H4 (cell line): ENCODE measurements at places on chromosomes 5 and 9. TPM values are rescaled to one million over a fixed set of nuclear protein-coding genes. Genes with fewer than 3 reads are reported as not detected.

NSD1 gene
- total RNA-seq = 27.6 and 30.3 TPM in 2 replicates

SHLD3 gene
- 3.6 and 5.7 TPM in 2 replicates for total RNA-seq

HRCT1 gene
- total RNA-seq = 0.41 TPM in 1 of 2 replicates, not detected in the other

CARTPT gene
- not detected in 2 replicates for total RNA-seq

KCNIP1 gene
- not detected in 2 replicates for total RNA-seq

BRIX1 gene
- total RNA-seq = 90.8 and 101 TPM in 2 replicates

LRRC19 gene
- not detected in 2 replicates for total RNA-seq

CDH9 gene
- not detected in 2 replicates for total RNA-seq

ANGPTL2 gene
- total RNA-seq = 8.8 and 13.9 TPM in 2 replicates

TRPM6 gene
- total RNA-seq = 0.12 and 0.29 TPM in 2 replicates

FAM219A gene
- total RNA-seq = 13.6 and 17.9 TPM in 2 replicates

CTXN3 gene
- not detected in 2 replicates for total RNA-seq

NMUR2 gene
- not detected in 2 replicates for total RNA-seq

SETX gene
- 13.4 and 16.7 TPM in 2 replicates for total RNA-seq

THG1L gene
- total RNA-seq = 22.6 and 27.1 TPM in 2 replicates

OR1B1 gene
- total RNA-seq = not detected in 2 replicates

SMIM33 gene
- total RNA-seq = not detected in 2 replicates

ORM2 gene
- 0.19 TPM in 1 of 2 replicates, not detected in the other for total RNA-seq

BAAT gene
- not detected in 2 replicates for total RNA-seq

IFNK gene
- total RNA-seq = not detected in 2 replicates

FLT4 gene
- total RNA-seq = 0.04 TPM in 1 of 2 replicates, not detected in the other

GARIN3 gene
- not detected in 2 replicates for total RNA-seq

CCDC152 gene
- total RNA-seq = 0.19 and 0.94 TPM in 2 replicates

HTR1A gene
- total RNA-seq = not detected in 2 replicates

SNCAIP gene
- 0.91 and 1.7 TPM in 2 replicates for total RNA-seq

ZNF189 gene
- total RNA-seq = 10.0 and 13.6 TPM in 2 replicates

PCDH1 gene
- total RNA-seq = 1.2 and 6.6 TPM in 2 replicates

ITK gene
- 0.02 TPM in 1 of 2 replicates, not detected in the other for total RNA-seq

CDX1 gene
- total RNA-seq = not detected in 2 replicates

HMMR gene
- 45.7 and 47.1 TPM in 2 replicates for total RNA-seq

CER1 gene
- not detected in 2 replicates for total RNA-seq

OTULINL gene
- total RNA-seq = 1.1 and 1.2 TPM in 2 replicates

LRRTM2 gene
- 1.2 and 3.4 TPM in 2 replicates for total RNA-seq

OR4F3 gene
- not detected in 2 replicates for total RNA-seq

ARL10 gene
- 0.02 TPM in 1 of 2 replicates, not detected in the other for total RNA-seq

FOXD4L4 gene
- total RNA-seq = not detected in 2 replicates

GPBP1 gene
- 31.6 and 39.4 TPM in 2 replicates for total RNA-seq

PCDHB11 gene
- total RNA-seq = 4.5 and 5.6 TPM in 2 replicates

SLC27A6 gene
- 0.37 and 0.45 TPM in 2 replicates for total RNA-seq

ECM2 gene
- 2.0 and 5.2 TPM in 2 replicates for total RNA-seq

PRLR gene
- total RNA-seq = 0.12 and 1.1 TPM in 2 replicates

RNF180 gene
- total RNA-seq = 6.3 and 6.6 TPM in 2 replicates

SLC23A1 gene
- not detected in 2 replicates for total RNA-seq

SPARC gene
- total RNA-seq = 319 and 472 TPM in 2 replicates

ADAMTS2 gene
- total RNA-seq = 0.21 and 1.2 TPM in 2 replicates

HRH2 gene
- 0.18 and 0.54 TPM in 2 replicates for total RNA-seq

PCDHA1 gene
- total RNA-seq = 0.45 and 0.56 TPM in 2 replicates

IL5 gene
- not detected in 2 replicates for total RNA-seq

SV2C gene
- total RNA-seq = 0.04 TPM in 1 of 2 replicates, not detected in the other

GPR21 gene
- total RNA-seq = not detected in 2 replicates

LAMC3 gene
- 0.49 and 0.60 TPM in 2 replicates for total RNA-seq

NR2F1 gene
- total RNA-seq = 6.5 and 10.3 TPM in 2 replicates

EIF4E1B gene
- not detected in 2 replicates for total RNA-seq

GABRB2 gene
- 0.64 and 0.81 TPM in 2 replicates for total RNA-seq

ELOVL7 gene
- total RNA-seq = 8.6 and 10.4 TPM in 2 replicates
